Right cardiac atrium (tissue), 5 donors: ENCODE measurements at places on chromosomes 3 and 15. TPM values are rescaled to one million over a fixed set of nuclear protein-coding genes. Genes with fewer than 3 reads are reported as not detected.

PRR20G gene
- total RNA-seq = not detected

- DNase-seq = no peak
Observed at GRCh38 chr3:65343736-65344135, 655.9 kb upstream of the ADAMTS9 start.

GRCh38 chr3:44981220-44981619, 5.2 kb downstream of the EXOSC7 start:
- no peak for DNase-seq

DNA sequence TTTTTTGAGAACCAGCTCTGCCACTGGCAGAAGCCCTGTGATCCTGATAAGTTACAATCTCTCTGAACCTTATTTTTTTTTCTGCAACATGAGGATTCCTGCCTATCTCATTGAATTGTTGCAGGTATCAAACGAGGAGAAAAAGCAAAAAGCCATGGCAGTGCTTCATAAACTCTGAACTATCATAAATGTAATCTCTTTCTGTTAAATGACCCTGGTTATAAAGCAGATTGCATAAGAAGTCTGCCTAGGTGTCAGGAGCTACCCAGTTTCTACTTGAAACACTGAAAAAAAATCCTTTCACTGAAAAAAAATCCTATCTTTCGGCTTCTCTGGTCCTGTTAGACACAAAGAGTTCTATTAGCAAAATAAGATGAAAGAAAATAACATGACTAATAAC, 172.7 kb downstream of the FAM43A start:
- no peak for DNase-seq

- no peak for DNase-seq
Observed at GRCh38 chr3:67704322-67704721, 49.9 kb upstream of the SUCLG2 start.

GRCh38 chr15:98671060-98672008, 23.0 kb downstream of the IGF1R start:
- no peak for DNase-seq
